NCI-H1105 (cell line): ENCODE measurements at places on chromosomes 11 and 22.

GRCh38 chr11:70883973-70884623 lies 368.3 kb downstream of the SHANK2 start:
- no peak for DNase-seq

DNA sequence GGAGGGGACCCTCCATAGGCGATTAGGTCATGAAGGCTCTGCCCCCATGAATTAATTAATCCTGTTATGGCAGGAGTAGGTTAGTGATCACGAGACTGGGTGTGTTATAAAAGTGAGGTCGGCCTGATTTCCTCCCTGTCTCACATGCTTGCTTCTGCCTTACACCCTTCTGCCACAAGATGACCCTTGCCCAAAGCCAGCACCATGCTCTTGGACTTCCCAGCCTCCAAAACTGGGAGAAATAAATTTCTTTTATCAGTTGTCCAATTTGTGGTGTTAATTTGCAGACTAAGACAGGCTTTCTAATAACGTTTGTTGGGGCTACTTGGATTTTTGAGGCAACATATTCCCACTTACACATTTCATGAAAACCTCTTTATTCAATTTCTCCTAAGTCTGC lies 23.4 kb upstream of the ALDH3B2 start:
- DNase-seq = no peak

DNA sequence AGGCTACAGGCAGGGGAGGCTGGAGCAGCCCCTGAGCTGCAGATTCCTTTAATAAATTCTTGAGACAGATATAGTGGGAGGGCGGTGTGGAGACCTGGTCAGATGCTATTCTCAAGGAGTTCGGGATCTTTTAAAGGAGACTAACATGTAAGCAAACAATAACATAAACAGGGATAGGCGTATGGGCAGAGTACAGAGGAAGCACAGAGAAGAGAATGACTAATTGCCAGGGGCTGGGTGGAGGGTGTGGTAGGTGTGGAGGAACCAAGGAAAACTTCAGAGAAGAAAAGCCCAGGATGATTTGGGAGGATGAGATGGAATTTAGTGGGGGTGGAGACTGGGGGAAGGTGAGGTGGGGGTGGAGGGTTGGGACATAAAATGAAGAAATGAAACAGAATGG lies 9.7 kb upstream of the HEPHL1 start:
- DNase-seq = no peak

GRCh38 chr11:28383456-28383855 lies 275.3 kb downstream of the METTL15 start:
- no peak for DNase-seq

DNA sequence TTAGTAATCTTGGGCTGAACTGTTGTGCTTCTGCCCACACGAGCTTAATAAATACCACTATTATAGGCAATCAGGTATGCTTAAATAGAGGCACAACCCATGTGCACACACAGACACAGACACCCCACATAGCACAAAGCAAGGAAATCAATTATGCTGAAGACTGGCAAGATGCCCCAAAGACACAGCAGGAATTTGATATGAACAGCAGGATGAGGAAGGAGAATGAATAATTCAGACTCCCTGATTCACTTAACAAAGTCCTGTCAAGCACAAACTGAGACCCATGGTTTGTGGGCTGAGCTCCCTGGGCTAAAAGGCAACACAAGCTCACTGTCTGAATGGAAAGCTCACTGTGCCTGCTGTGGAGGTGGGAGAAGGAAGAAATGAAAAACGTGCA lies 42.5 kb downstream of the RBFOX2 start:
- no peak for DNase-seq

DNA sequence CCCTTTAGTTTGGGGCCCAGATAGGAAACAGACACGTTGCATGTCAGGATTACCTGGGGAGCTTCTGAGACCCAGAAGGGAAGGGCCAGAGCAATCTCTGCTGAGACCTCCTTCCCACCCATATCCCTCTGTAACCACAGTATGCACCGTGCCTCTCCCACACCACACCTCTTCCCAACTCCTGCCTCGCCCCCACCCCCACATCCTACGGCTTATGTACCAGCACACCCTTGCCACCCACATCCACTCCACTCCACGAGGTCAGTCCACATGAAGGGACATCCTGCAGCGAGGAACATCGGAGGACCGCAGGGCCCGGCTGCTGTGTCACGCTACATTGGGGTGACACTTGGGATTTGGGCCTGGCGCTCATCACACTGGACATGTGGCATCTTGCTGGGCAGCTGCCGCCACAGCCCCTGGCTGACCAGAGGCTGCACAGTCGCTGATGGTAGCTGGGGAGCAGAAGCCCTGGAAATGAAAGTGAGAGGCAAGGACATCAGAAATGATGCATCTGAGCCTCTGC lies 118.3 kb upstream of the LMO1 start:
- DNase-seq = no peak

GRCh38 chr22:45254388-45254787 lies 13.7 kb upstream of the KIAA0930 start:
- DNase-seq = no peak

DNA sequence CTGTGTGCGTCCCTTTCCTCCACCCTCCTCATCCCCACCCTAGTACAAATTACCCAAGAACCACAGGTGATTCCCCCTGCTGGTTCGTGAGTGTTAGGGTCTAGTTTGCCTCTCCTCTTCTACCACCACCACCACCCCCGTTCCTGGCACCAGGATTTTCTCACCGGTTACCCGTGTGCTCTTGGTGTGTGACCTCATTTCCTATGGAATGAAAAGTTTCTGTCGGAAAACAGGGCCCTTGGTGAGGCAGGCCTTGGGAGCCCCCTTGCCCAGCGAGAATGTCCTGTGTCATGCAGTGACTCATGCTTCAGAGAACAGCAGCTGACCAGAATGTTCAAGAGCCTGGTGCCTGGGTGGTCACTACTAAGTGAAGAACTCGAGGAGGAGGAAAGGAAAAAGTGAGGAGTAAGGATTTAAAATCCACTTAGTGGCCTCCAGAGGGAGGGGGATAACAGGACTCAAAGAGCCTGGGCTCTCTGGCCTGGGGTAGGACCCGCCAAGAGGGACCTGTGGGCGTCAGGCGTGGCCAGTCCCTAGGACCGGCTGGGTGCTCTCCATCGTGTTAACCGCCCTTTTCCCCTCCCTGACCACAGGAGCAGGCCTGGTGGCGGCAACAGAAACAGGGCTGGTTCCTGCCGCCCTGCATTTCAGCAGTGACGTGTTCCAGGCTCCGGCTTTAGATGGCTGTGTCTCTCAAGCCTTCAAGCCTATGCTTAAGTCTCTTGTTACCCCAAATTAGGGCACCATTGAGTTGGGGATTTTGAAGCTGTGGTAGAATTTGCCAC lies 30.2 kb downstream of the C22orf31 start:
- peak; percentile 1 for DNase-seq

DNA sequence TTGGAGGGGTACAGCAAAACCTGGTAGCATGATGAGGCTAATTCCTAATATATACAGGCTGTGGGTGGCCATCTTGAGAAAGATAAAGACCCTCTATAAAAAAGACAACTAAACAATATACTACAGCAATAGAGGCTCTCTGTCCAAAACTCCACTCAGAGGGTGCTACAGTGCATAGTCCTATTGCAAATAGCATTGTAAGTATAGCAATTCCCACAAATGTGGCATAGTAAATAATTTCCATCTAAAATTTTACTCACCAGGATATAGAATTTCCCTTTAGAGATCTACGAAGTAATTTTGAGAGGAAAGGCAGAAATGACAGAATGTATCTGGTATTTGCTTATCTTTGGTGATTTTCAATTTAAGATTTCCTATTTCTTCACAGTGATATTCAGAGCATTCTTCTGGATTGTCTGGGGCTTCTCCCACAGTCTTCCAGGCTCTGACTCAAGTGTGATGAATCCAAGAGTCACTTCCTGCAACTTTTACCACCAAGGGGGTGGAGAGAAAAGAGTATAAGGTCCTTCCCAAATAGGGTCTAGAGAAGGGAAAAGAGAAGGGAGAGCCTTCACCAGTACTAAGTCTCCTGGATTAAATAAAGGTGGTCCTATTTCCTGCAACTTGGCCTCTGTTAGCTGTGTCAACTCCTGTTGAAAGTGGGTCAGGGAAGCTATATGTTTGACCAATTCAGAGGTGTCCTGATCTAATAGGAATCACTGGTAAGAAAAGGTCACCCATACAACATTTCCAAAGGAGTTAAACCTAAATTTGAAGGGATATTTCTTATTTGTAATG lies 1054.7 kb upstream of the CNTN5 start:
- no peak for DNase-seq

DNA sequence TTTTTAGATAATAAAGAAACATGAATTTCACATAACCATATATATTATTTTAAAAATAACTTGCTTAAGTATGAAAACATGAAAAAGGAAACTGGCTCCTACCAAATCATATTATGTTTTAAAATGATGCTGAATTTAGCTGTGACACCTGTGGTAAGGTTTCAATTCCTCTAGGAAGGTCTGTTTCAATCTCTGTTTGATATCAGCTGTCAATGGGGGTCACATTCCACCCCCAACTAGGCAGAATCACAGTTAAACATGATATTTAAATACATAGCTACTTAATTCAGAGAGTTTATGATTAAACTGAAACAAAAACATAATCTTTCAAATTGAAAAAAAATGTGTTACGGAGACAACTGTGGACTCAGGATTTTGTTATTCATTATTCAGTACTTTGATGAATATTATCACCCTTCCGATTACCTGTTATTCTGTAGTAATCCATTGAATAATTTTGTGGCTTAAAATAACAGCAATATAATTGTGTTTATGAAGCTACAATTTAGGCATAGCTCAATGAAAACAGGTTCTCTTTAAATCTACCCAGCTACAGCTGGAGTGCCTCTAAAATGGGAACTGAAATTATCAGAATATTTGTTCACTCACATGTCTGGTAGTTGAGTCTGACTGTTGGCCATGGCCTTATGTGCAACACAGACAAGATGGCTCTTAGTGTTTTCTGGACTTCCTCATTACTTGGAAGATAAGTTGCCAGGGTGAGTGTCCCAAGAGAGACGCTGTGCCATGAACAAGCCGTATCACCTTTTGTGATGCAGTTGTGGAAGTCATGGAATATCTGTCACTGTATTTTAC lies 244.6 kb upstream of the ANO3 start:
- DNase-seq = no peak

- no peak for DNase-seq
Observed at GRCh38 chr11:79852176-79852575, 411.3 kb upstream of the TENM4 start.

DNA sequence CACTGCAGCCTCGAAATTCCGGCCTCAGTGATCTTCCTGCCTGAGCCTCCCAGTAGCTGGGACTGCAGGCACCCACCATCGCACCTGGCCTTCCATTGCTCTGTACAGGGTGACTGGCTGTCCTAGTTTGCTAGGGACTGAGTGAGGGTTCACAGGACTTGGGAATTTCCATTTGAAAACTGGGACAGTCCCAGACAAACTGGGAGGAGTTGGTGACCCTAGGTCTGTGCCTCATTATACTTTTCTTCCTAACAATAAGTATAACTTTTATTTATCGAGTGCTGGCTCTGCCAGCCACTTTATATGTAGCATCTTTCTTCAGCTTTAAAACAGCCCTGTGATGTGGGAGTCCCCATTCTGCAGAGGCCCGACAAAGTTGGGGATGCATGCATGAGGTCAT lies 25.5 kb downstream of the TCP11L1 start:
- DNase-seq = no peak

DNA sequence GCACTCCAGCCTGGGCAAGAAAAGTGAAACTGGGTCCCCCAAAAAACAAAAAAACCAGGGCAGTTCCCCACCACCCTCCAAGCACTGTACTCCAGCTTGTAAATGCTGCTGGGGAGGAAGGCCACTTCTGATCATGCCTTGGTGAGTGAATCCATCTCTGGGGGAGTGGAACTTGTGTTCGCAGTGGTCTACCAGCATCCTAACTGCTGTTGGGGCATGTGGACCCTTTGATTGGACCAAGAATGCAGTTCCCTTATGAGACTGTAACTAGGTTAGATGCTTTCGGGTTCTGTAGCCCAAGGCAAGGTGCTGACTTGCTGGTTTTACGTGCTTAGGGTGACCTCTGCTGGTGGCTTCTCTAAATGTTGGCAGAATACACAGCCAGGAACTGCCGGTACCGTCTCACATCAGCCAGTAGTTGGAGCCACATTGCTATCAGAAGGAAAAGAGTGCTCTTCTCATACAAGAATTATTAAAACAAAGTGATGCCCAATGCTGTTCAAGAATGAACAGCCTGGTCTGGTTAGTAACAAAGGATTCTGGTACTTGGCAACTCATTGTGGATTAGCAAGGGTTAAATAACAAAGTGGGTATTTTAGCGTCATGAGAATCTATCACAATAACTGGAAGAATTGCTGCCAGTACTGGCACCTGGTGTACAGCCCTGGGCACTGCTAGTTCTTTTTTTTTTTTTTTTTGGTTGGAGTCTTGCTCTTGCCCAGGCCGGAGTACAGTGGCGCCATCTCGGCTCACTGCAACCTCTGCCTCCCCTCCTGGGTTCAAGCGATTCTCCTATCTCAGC lies 13.0 kb downstream of the EIF1AD start:
- DNase-seq = peak; percentile 83

GRCh38 chr22:42937164-42937843 lies 77.6 kb downstream of the PACSIN2 start:
- no peak for DNase-seq

DNA sequence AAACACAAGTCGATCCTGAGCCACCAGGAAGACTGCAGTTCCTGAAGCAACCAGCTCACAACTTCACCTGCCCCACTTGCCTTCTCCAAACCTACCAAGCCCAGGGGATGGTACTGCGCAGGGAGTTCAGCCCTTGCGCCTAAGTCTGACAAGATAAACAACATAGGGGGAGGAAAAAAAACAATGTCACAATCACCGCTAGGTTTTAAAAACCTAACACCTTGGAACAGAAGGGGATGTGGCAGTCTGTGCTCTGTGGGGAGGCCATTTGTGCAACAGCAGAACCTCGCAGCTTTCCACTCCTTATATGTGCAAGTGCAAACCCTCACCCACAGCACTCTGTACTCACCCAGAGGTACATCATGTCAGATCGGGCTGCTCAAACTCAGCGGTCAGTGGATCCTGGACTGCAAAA lies 134.2 kb downstream of the RBFOX2 start:
- DNase-seq = no peak

GRCh38 chr11:2217211-2218030 lies 45.8 kb upstream of the TH start:
- DNase-seq = no peak

DNA sequence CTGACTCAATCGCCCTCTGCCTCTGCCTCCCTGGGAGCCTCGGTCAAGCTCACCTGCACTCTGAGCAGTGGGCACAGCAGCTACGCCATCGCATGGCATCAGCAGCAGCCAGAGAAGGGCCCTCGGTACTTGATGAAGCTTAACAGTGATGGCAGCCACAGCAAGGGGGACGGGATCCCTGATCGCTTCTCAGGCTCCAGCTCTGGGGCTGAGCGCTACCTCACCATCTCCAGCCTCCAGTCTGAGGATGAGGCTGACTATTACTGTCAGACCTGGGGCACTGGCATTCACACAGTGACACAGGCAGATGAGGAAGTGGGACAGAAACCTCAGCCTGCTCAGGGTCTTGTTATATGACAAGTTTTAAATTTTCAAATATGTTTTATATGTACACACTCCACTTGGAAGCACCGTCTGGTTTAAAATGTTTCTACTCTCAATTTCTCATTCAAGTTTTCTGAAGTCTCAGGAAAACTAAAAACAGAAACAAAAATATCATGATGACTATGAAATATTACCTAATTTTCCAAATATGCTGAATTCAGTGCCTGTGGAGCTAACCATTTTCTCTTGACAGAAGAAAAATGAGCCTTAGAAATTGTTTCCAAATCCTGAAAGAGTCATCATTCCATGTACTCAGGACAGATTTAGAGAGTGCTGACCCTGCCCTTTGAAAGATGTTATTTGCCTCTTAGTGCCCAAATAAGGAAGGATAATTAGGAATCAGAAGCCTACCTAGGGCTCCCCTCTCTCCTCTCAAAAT lies 48.8 kb upstream of the TOP3B start:
- no peak for DNase-seq
